ENCODE measurements at places on chromosomes 3 and 15.

DNA sequence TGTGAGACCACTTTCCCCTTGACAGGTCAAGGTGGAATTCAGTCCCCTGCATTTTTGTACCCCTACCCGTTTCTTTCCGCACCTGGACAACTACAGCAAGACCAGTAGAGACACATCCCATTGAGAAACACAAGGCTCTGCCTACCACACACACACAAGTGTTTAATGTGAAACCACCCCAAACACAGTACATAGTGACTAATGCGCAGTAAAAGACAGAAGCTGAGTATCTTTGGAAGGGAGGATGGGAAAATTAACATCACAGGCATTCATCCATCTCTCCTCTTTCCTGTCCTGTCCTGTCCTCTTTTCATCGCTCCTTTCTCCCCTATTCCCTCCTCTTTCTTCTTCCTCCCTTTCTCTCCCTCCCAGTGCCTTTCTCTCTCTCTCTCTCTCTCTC, 64.8 kb downstream of the SCN11A start:
- DNase-seq = no peak

GRCh38 chr3:116000311-116000710, 377.0 kb downstream of the GAP43 start:
- no peak for DNase-seq

- DNase-seq = no peak
These were observed 47.2 kb upstream of the KPNA4 start for GRCh38 chr3:160612386-160613075.

- no peak for DNase-seq
These were observed 148.3 kb downstream of the MBNL1 start for GRCh38 chr3:152416808-152417580.

GRCh38 chr3:143763564-143764162, 84.6 kb downstream of the SLC9A9 start:
- no peak for DNase-seq

DNA sequence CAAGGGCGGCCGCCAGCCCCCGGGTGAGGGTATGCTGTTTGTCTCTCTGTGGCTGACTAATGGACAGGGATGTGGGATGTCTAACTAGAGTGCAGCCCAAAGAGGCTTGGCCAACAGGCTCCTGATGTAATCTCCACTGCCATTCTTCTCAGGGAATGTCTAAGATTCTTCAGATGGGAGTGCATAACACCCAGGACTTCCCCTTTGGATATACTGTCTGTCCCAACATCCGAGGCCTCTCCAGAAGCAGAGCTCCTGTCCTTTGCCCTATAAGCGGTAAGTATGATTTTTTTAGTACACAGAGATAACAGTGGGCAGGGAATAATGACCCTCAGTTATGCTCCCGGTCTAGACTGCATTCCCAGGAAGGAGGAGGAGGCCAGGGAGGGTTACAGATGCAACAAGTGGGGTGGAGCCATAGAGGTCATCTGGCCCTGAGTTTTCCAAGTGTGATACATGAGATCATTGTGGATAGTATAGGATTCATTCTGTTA, 62.5 kb upstream of the SLCO2A1 start:
- no peak for DNase-seq

Data from activated CD8-positive, alpha-beta T cell treated with anti-CD3 and anti-CD28 coated beads, Interleukin-2, amount 10 ng/mL, durations not matched to agents 7 days and 5 days (primary cell).